ENCODE measurements at places on chromosomes 2 and 18. TPM values are rescaled to one million over a fixed set of nuclear protein-coding genes. Genes with fewer than 3 reads are reported as not detected.

The CD302 gene
- 47.1 TPM for total RNA-seq

The KCNK3 gene
- total RNA-seq: 0.53 TPM

The SCN3A gene
- total RNA-seq: 0.58 TPM

The L3MBTL4 gene
- total RNA-seq: 8.7 TPM

The SKOR2 gene
- total RNA-seq: not detected

The TPO gene
- 4.5 TPM for total RNA-seq

The DSEL gene
- 9.9 TPM for total RNA-seq

Data from sciatic nerve (tissue), 2 donors.